ENCODE measurements at places on chromosomes 1 and 21. TPM values are rescaled to one million over a fixed set of nuclear protein-coding genes. Genes with fewer than 3 reads are reported as not detected.

DNA sequence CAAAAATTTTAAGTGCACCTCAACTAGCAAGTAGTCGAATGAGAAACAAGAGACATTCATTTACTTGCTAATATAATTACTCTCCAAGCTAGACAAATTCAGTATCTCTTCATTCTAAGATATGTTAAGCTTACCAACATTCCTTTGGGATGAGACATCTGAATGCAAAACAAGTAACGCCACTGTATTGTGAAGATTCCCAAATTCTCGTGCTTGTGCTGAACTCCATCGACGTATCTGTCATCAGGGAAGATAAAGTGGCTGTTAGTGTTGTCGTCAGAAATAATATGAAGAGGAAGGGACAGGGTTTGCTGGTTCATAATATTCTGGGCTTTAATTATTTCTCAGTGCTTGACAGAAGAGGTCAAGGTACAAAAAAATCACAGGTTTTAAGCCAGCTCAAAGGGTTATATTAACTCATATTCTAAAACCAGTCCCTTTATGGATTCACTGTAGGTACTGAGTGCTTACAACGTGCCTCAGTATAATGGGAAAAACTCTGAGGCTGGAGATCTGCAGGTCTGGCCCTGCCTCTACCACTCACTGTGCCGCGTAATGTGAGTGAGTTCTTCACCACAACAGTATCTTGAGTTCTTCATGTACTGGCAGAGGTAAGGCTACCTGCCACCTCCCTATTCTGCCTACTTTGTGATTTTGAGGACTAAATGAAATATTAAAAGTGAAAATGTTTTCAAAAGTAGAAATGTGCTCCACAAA lies 42.0 kb downstream of the PCSK9 start:
- no peak for DNase-seq

The RHD gene
- polyA plus RNA-seq, result 0.86 TPM

The SERTAD4 gene
- polyA plus RNA-seq, result 4.1 TPM

The CFAP141 gene
- 1.3 TPM for polyA plus RNA-seq

The GREM2 gene
- polyA plus RNA-seq, result 3.1 TPM

All from left lung (tissue), 14 donors.